ENCODE measurements at places on chromosomes 3 and 15. TPM values are rescaled to one million over a fixed set of nuclear protein-coding genes. Genes with fewer than 3 reads are reported as not detected.

DNA sequence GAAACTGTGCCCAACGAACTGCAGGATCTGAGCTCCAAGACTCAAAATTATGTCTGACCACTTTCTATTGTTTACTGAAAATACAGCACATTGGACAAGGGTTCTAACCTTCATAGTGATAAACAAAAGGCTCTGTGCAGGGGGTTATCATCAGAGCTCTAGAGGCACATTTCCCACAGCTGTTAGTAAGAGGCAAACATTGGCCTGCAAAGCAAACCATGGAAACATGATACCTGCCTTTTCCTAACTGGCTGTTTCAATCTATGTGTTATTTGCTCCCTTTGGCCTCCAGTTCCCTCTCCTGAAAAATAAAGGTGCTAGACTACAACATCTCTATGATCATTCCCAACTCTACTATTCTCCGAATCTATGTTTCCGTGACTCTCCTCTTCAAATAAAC, 159.7 kb upstream of the ARHGEF26 start:
- no peak for DNase-seq

- DNase-seq, result no peak
Observed at GRCh38 chr3:79178471-79179180, 589.2 kb downstream of the ROBO1 start.

Gene SMCO1
- not detected for total RNA-seq

Gene RASL12
- not detected for total RNA-seq

All from mammary epithelial cell (primary cell).